ENCODE measurements at places on chromosomes 3 and 15. TPM values are rescaled to one million over a fixed set of nuclear protein-coding genes. Genes with fewer than 3 reads are reported as not detected.

- DNase-seq: peak; percentile 41
These were observed 3.3 kb downstream of the LYSMD4 start for GRCh38 chr15:99729920-99730319.

GRCh38 chr15:89019436-89019835 is 68.8 kb upstream of the ABHD2 start:
- DNase-seq: no peak

- no peak for DNase-seq
These were observed 17.7 kb downstream of the RBM15B start for GRCh38 chr3:51408813-51409212.

DNA sequence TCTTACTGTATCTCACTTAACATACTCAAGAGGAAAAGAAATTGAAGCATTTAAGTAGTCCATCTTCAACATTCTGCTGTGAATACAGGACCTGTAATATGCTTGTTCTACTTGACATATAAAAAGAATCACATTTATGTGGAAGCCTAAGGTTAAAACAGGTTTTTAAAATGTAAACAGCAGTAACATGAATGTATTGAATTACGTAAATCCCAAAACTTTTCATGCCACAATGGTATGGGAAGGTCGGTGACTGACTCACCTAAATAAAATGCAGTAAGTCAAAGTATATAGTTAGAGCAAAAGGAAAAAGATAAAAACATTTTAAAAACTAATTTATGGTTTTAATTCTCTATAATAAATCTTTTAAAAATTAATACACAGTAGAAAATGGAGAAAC is 115.7 kb upstream of the TJP1 start:
- no peak for DNase-seq

- no peak for DNase-seq
These were observed 57.6 kb upstream of the SLCO2A1 start for GRCh38 chr3:134087060-134087974.

DNA sequence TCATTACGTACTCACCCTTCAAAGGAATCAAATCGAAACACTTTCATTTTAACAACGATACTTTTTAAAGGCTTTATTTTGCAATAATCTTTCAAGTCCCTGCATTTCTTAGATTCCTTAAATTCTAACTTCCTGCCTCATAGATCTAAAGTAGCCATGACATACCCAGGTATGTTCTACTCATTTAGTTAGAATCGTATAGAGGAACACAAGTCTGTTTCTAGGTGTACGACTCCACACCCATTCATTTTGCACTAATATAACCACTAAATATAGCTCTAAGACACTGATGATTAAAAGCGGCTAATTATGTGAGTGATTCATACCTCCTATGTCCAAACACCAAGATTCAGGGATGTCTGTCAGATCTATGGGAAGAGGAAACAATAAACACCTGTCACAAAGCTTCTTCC is 1.3 kb downstream of the ATP13A3 start:
- no peak for DNase-seq

- no peak for DNase-seq
These were observed 8.0 kb upstream of the COL6A6 start for GRCh38 chr3:130509008-130509407.

- DNase-seq: no peak
These were observed 5.0 kb downstream of the PTPN23 start for GRCh38 chr3:47385796-47386195.

GRCh38 chr3:67018105-67018788 is 20.1 kb downstream of the KBTBD8 start:
- DNase-seq: peak; percentile 22

DNA sequence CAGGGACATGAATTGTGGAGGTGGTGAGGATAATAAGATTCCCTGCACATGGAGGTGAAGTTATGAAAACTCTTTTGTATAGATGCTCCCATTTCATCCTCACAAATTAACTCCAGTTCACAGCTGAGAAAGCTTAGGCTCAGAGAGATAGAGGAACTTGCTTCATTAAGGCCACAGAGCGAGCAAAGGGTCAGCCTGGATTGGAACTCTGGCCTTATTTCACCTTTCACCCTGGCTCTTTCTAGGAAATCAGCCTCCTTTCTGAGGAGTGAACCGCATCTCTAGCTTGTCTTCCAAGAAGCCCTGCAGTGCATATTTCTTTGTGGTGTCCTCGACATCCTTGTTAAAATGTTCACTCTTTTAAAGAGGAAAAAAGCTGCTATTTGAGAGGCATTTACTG is 58.0 kb upstream of the SLC25A26 start:
- DNase-seq: no peak

DNA sequence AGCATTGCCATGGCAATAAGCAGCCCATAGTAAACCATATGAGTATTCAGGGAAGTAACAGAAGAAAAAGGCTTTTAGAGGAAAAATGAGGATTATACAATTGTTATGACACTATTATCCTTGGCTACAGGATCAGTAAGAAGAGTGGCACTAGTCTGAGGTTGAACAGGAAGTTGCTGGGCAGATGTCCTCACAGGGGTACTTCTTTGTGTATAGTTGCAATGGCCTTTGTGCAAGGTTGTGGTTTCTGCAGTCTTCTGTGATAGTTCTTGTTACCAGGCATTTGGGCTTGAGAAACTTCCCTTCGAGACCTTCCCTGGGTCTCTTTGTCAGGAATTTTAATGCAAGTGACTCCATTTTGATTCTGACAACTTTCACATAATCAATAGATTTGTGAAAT is 100.6 kb upstream of the ATP11B start:
- no peak for DNase-seq

DNA sequence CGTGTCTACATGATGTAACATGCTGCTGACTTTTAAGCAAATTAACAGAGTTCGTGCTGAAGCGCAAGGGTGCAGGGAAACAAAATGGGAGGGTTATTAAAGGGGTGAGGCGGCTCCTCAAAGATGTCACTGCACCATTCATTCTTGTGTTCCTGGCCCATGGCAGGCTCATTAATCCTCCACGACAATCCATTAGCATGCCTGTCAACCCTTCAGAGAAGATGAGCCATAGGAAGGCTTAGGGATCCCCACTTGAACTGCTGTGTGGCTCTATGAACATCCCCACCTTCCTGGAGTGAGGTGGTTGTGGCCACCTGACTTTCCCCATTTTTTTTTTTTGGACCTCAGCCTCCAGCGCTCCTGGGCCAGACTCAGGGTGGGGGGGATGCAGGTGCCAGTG is 45.8 kb downstream of the IGF1R start:
- no peak for DNase-seq

Gene DAPK2
- total RNA-seq: 1.5 TPM

Gene PTX3
- not detected for total RNA-seq

Gene TARS3
- total RNA-seq: 8.3 TPM

Gene CD200
- total RNA-seq: 16.7 TPM

Gene RTP1
- total RNA-seq: not detected

Gene ARID3B
- total RNA-seq: 36.2 TPM

Gene LYZL4
- not detected for total RNA-seq
